Mesenteric fat pad (tissue), 1 donor: ENCODE measurements at places on chromosomes 16 and 17. TPM values are rescaled to one million over a fixed set of nuclear protein-coding genes. Genes with fewer than 3 reads are reported as not detected.

- DNase-seq, result no peak
These were observed 32.6 kb upstream of the CBFA2T3 start for GRCh38 chr16:89009343-89010209.

DNA sequence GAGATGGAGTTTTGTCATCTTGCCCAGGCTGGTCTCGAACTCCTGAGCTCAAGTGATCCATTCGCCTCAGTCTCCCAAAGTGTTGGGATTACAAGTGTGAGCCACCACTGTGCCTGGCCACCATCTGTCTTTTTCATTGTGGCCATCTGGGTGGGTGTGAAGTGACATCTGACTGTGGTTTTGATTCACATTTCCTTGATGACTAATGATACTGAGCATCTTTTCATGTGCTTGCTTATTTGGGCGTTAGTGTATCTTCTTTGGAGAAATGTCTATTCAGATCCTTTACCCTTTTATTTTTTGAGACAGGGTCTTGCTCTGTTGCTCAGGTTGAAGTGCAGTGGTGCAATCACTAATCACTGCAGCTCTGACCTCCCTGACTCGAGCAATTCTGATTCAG lies 53.9 kb upstream of the ERN1 start:
- no peak for DNase-seq

GRCh38 chr17:74190807-74191406 lies 12.6 kb upstream of the RPL38 start:
- DNase-seq, result no peak

Gene DRC3
- 0.32 TPM for total RNA-seq

Gene CTRB2
- total RNA-seq, result 4.1 TPM

Gene ZNF778
- total RNA-seq, result 11.7 TPM

Gene ENPP7
- 0.26 TPM for total RNA-seq

Gene KREMEN2
- not detected for total RNA-seq

Gene PARD6A
- 3.9 TPM for total RNA-seq

DNA sequence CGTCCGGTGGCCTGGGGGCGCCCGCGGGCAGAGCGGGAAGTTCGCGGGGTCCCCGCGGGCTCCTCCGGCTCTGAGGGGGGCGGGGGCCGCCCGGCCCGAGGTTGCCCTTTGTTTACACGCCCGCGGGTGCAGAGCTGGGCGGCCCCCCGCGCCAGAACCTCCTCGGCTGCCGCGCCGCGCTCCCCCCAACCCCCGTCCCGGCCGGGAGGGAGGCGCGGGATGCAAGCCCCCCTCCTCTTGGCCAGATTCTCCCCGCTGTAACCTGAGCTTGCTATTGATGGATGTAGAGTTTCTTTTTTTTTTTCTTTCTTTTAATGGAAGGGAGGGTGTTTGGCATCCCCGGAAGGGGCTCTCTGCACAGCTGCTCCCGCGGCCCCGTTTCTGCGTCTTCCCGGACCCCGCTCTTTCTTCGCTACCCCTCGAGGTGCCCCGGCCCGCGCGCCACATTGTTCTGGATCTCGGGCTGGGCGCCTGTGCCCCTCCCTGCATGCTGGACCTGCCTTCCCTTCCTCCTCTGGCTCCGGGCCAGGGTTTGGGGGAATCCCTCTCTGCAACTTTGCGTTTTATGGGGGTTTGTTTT lies 646 bp downstream of the CBX2 start:
- DNase-seq, result no peak

Gene OTOP3
- total RNA-seq, result not detected

Gene EXOC3L1
- 4.1 TPM for total RNA-seq
